ENCODE measurements at places on chromosomes 11 and 22. TPM values are rescaled to one million over a fixed set of nuclear protein-coding genes. Genes with fewer than 3 reads are reported as not detected.
A peak's percentile ranks its signal among the peaks of the same experiment; 100 is the strongest.

DNA sequence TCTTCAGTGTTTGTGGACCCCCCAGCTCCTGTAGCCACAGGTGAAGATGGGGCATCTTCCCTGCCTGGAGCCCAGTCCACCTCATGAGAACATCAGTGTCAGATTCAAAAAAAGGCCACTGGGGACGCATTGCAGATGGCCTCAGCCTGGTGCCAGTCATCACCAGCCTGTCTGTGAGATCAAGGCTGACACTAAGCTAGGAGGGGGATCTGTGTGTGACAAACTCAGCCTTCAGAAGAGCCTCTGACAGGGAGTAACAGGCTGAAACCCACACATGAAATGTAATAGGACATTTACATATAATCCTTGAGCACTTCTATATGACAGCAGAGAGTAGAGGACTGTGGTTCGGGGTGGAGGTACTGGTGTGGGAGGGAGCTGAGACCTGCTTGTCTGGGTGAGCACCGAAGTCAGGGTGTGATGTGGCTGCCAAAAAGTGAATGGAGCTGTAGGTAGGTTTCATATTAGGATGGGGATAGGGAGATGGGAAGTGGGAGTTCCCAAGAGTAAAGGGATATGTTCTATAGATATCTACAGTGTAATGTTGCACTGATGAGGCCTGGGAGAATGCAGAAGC lies 20.5 kb upstream of the CCDC134 start:
- no peak for DNase-seq
- no peak overlapping the region for H3K27ac ChIP-seq
- H3K27me3 ChIP-seq = no peaks in the 10 kb centered on the region

DNA sequence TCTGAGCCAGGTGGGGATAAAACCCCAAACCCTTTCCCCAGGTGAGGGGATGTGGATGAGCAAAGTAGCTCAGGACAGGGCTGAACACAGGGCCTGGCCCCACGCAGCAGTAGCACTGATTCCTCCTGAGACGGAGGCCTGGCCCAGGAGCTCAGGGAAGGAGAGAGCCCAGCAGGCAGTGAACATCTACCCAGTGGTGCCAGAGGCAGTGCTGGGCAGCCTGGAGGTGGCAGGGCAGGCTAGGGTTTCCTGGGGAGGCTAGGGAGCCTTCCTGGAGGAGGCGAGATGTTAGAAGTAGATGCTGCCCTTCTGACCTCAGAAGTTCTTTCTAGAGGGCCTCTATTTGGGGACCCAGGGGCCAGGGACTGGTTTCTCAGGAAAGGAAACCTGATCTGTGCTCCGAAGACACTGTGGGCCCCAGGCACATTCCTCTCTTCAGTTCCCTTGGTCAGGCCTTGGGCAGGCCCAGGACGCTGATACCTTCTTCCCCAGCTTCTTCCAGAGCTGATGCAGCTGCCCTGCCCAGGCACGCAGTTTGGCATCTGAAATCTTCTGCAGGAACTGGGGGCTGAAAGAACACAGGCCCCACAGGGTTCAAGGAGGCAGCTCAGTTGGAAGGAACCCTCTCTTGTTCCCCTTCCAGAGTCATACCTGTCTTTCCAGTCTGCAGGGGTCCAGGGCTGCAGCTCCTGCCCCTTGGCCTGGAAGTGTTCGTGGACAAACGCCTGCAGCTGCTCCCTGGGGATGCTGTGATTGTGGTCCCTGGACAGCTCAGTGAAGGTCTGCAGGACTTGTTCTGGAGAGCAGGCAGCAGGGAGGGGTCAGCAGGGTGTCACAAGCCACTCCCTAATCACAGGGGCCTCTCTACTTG lies 16.8 kb downstream of the TREH start:
- H3K27me3 ChIP-seq = no peaks in the 10 kb centered on the region
- no peak overlapping the region for H3K27ac ChIP-seq
- H3K36me3 ChIP-seq = no peaks in the 10 kb centered on the region
- no peak for DNase-seq
- no peaks in the 10 kb centered on the region for H3K4me1 ChIP-seq
- H3K4me3 ChIP-seq = no peak overlapping the region

DNA sequence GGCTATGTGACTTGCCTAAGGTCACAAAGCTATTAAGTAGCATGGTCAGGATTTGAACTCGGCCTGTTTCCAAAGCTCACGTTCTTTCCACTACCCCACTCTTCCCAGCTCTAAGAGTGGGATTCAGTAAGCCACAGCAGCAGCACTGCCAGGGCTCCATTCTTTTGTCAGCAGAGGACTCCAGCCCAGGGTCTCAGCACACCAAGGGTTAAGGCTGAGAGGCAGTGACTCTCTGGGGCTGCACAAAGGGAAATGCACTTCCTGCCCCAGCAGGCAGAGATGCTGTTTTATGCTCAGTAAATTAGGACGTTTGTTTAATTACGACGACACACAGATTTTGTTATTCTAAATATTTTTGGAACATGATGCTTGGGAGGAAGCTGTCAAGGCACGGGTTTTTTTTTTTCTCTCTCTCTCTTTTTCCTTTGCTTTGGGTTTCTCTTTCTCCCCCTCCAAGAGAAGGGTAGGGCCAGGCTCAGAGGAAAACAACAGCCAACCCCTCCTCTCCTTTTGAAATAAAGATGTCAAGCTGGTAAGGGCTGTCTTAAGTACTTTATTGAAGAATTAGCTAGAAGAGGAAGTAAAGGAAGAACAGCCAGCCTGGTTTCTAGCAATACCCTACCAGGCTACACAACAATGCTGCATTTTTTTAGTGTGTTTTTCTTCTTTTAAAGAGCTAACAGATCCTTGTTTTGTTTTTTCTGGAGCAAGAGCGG lies 2.8 kb downstream of the MYH9 start:
- peak overlapping the region; percentile 96 for H3K27ac ChIP-seq
- H3K4me1 ChIP-seq = peaks cover 16% of the 10 kb centered on the region
- no peaks in the 10 kb centered on the region for H3K27me3 ChIP-seq
- no peak for DNase-seq
- H3K4me3 ChIP-seq = peak overlapping the region; percentile 54

GRCh38 chr11:118912742-118913410 lies 12.8 kb downstream of the BCL9L start:
- DNase-seq = no peak
- H3K4me1 ChIP-seq = peaks cover 90% of the 10 kb centered on the region
- H3K27ac ChIP-seq = peak overlapping the region; percentile 98
- no peak overlapping the region for H3K4me3 ChIP-seq
- H3K36me3 ChIP-seq = no peaks in the 10 kb centered on the region

DNA sequence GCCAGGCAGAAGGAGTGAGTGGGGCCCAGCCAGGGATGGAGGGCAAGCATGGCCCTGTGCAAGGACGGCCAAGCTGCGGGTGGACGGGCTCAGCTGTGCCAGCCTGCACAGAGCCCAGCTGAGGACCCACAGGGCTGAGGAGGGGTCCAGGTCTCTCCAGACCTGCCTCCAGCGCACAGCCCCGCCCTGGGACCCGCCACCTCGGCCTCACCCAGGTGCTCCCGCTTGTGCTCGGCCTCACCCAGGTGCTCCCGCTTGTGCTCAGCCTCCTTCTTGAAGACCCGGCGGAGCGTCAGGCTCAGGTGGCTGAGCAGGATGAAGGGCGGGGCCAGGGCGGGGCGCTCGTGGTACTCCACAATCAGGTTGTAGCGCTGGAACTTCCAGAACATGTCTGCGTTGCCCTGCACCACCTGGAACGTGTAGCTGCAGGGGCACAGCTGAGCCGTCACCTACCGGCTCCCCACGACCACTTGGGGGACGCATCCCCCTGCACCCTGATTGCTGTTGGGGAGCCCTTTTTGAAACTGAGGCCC lies 6.4 kb downstream of the TSSC4 start:
- peaks cover 9% of the 10 kb centered on the region for H3K36me3 ChIP-seq
- H3K27ac ChIP-seq = no peak overlapping the region
- no peak for DNase-seq
- no peak overlapping the region for H3K4me3 ChIP-seq
- H3K27me3 ChIP-seq = no peaks in the 10 kb centered on the region
- peaks cover 15% of the 10 kb centered on the region for H3K4me1 ChIP-seq

The DGCR8 gene
- total RNA-seq = 23.8 TPM

The SPINDOC gene
- total RNA-seq = 44.5 TPM

- no peaks in the 10 kb centered on the region for H3K27me3 ChIP-seq
- no peaks in the 10 kb centered on the region for H3K4me1 ChIP-seq
- DNase-seq = no peak
- no peak within 1 kb of the TSS for H3K27ac ChIP-seq
- H3K36me3 ChIP-seq = no peaks in the 10 kb centered on the region
Measured at GRCh38 chr11:1946812-1947484, at the start of gene MRPL23. TSS of gene MRPL23 (plus strand) at chr11:1947332. CDS start at chr11:1947363, 31 bp downstream.

GRCh38 chr11:76380159-76380976 lies 564 bp downstream of the THAP12 start:
- DNase-seq = peak; percentile 1
- peaks cover 16% of the 10 kb centered on the region for H3K4me1 ChIP-seq
- peak overlapping the region; percentile 72 for H3K27ac ChIP-seq
- H3K4me3 ChIP-seq = peak overlapping the region; percentile 74
- no peaks in the 10 kb centered on the region for H3K36me3 ChIP-seq
- H3K27me3 ChIP-seq = no peaks in the 10 kb centered on the region

DNA sequence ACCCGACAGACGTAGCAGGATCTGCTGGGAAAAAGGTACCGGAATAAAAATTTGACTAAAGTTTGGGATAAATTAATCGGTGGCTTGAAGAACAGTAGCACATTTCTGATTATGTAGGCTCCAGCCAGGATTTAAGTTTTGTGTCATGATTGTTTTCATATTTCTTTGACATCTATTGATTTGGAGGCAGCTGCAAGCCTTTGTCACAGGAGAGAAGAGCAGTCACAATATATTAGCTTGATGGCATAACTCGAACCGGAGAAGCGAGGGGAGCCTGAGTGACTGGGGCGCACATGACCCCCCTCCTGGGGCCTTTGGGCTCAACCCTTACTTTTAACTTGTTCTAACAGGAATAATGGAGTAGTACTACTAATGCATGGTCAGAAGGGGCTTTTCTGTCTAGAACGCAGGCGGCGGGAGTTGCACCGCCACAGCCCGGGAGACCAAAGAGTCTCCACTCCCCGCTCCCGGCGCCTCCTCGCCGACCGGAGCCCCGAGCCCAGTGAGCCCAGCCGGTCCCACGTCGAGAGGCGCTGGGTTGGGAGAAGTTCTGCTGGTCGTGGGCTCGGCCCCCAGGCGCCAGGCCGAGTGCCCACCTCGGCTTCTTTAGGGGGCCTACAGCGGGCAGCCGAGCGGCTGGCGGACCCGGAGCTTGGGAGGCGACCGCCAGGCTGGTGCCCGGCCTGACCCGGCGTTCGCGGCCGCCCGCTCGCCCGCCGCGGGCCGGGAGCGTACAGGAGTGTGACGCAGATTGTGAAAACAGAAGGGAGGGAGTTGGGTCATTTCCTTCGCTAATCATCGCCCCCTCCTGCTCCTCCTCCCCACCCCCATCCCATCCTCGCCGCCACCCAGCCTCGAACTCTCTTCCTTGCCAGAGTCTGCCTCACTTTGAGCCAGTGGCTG lies 15.7 kb upstream of the PAX6 start:
- H3K4me3 ChIP-seq = no peak overlapping the region
- no peak for DNase-seq
- no peak overlapping the region for H3K27ac ChIP-seq
- peaks cover 100% of the 10 kb centered on the region for H3K27me3 ChIP-seq
- no peaks in the 10 kb centered on the region for H3K36me3 ChIP-seq
- H3K4me1 ChIP-seq = no peaks in the 10 kb centered on the region

- H3K27ac ChIP-seq = no peak overlapping the region
- H3K4me1 ChIP-seq = no peaks in the 10 kb centered on the region
- no peaks in the 10 kb centered on the region for H3K27me3 ChIP-seq
- no peak for DNase-seq
- H3K4me3 ChIP-seq = no peak overlapping the region
Measured at GRCh38 chr11:78647266-78647915, 72.7 kb upstream of the NARS2 start.

DNA sequence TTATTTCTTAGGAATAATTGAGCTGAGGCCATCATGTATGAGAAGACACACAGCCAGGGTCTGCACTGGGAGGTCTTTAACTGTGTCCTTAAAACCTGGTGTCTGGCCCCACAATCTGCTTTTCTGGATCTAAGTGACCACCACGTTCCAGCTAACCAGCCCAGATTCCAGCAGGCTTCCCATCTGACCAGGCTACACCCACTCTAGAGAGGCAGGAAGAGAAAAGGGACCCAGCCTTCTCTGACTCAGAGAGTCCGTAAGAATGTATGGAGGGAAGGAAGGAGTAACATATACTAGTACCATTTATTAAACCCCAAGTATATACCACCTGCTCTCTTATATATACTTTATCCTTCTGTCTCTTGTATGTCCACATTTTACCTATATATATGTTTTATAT lies 80.1 kb downstream of the LDLRAD3 start:
- H3K36me3 ChIP-seq = no peaks in the 10 kb centered on the region
- H3K27me3 ChIP-seq = no peaks in the 10 kb centered on the region
- no peak overlapping the region for H3K4me3 ChIP-seq
- H3K4me1 ChIP-seq = peaks cover 29% of the 10 kb centered on the region

- DNase-seq = peak; percentile 4
- peaks cover 26% of the 10 kb centered on the region for H3K4me1 ChIP-seq
- H3K4me3 ChIP-seq = no peak overlapping the region
- no peaks in the 10 kb centered on the region for H3K36me3 ChIP-seq
Measured at GRCh38 chr11:85098996-85099395, 528.1 kb downstream of the DLG2 start.

DNA sequence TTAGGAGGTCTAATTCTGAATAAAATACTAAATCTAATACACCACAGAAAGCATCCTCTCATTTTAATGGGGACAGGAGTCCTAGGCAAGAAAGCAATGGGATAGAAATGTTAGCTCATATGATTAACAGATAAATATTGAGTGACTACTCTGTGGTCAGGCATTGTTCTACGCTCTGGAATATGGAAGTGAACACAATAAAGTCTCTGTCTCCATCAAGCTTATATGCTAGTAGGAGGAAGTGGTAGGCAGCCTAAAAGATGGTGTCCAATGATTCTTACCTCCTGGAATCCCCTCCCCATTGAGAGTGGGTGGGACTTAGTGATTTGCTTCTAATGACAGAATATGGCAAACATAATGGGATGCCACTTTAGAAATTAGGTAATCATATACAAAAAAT lies 160.3 kb upstream of the PDGFD start:
- DNase-seq = no peak
- no peak overlapping the region for H3K4me3 ChIP-seq
- no peaks in the 10 kb centered on the region for H3K4me1 ChIP-seq
- H3K36me3 ChIP-seq = no peaks in the 10 kb centered on the region
- H3K27me3 ChIP-seq = no peaks in the 10 kb centered on the region

DNA sequence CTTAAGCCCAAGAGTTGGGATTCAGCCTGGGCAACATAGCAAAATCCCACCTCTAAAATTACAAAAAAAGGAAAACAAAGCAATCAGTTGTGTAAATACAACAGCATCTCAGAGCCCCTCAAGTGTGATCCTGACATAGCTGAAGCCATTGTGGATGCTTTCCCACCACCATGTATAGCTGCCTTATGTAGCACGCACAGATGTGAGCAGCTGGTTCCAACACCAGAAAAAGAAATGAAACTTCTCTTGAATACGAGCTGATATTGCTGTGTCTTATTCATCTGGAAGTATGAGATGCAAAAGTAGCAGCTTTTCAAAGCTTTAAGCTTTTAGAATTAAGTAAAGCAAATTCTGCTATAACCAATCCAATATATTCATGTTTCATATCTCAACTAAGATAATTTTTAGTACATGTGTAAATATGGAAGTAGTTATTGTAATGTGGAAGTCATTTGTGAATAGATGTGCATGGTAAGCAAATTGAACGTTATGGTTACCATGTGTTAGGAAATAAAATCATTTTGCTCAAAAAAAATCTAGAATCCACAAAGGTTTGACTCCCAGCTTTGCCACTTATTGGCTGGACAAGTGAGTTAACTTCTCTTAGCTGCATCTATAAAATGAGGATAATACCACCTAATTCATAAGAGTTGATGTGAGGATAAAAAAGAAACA lies 63.2 kb downstream of the SGSM3 start:
- H3K36me3 ChIP-seq = peaks cover 11% of the 10 kb centered on the region
- no peaks in the 10 kb centered on the region for H3K27me3 ChIP-seq
- peaks cover 27% of the 10 kb centered on the region for H3K4me1 ChIP-seq
- H3K27ac ChIP-seq = no peak overlapping the region
- no peak overlapping the region for H3K4me3 ChIP-seq

The DDX10 gene
- 19.2 TPM for total RNA-seq

All from cardiac muscle cell (in vitro differentiated cells and primary cell).